ENCODE measurements at places on chromosomes 3 and 15.

DNA sequence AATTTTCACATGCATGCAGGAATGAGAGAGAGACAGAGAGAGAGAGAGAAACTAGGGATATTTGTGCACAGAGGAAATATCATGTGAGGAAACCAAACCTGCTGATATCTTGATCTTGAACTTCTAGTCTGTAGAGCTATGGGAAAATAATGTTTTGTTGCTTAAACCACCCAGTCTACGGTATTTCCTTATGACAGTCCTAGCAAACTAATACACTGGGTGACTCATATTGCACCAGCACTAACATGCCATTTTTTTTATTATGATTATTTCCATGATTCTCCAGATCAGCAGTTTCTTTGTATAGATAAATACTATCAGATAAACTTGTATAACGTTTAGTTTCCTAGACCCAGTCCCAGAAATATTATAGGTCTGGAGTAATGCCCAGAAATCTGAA lies 1259.0 kb downstream of the ZPLD1 start:
- no peak for DNase-seq

- DNase-seq = no peak
Measured at GRCh38 chr3:177382944-177383343, 185.7 kb upstream of the TBL1XR1 start.

- no peak for DNase-seq
Measured at GRCh38 chr3:172869784-172870518, 119.4 kb downstream of the ECT2 start.

GRCh38 chr3:37833302-37834186 lies 28.1 kb upstream of the CTDSPL start:
- no peak for DNase-seq

- no peak for DNase-seq
Measured at GRCh38 chr15:39376371-39376909, 204.4 kb upstream of the THBS1 start.

GRCh38 chr15:84826369-84826823 lies 9.2 kb downstream of the ALPK3 start:
- no peak for DNase-seq

DNA sequence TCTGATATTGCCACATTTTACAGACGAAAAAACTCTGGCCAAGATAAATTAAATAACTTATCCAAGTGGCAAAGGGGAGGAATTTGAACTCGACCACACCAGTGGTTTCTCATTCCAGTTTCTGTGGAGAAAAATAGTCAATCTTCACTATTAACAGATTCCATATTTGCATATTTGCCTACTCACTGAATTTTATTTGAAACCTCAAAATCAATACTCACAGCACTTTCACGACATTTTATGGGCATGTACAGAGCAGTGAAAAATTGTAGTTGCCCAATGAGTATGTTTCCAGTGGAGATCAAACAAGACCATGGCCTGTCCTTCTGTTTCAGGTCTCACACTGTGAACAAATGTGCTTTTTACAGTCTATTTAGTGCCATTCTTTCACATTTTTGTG lies 374.3 kb downstream of the MAGI1 start:
- no peak for DNase-seq

DNA sequence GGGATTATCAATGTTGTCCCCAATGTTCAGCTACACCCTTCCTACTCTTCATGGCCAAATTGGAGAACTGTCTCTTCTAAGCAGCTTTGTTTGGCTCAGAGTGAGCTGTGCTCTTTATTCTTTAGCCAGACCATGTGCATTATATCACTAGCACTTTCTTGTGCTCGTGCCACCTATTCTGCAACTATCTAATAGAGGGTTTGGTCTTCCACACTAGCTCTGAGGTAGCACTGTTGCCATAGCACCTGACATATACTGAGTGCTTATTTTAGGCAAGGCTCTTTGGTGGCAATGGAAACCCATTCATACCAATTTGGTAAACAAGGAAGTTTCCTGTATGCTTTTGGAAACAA lies 394.3 kb upstream of the C2CD4B start:
- no peak for DNase-seq

GRCh38 chr3:175965036-175965435 lies 1105.9 kb downstream of the NAALADL2 start:
- no peak for DNase-seq

DNA sequence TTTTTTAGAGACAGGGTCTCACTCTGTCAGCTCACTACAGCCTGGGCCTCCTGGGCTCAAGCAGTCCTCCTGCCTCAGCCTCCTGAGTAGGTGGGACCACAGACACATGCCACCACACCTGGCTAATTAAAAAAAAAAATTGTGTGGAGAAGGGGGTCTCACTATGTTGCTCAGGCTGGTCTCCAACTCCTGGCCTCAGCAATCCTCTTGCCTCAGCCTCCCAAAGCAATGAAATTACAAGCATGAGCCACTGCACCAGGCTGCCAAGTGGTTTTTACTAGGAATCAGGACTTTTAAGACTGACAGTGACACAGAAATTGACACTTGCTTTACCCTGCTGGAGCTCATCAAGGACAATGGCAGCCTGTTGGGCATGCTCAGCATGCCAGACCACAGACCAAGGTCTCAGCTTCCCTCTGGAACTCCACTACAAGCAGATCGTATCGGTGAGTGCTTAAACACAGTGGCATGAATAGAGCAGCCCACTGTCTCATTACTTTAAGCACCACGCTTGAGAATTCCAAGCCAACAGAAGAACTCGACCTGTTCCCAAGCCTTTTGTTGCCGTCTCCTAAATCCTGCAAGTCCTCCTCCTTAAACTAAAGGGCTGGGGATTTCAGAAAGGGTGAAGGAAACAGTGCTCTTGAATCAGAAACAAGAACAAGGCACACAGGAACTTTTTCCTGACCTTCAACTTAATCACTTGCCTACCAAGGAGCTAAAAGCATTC lies 41.4 kb downstream of the EOMES start:
- no peak for DNase-seq

DNA sequence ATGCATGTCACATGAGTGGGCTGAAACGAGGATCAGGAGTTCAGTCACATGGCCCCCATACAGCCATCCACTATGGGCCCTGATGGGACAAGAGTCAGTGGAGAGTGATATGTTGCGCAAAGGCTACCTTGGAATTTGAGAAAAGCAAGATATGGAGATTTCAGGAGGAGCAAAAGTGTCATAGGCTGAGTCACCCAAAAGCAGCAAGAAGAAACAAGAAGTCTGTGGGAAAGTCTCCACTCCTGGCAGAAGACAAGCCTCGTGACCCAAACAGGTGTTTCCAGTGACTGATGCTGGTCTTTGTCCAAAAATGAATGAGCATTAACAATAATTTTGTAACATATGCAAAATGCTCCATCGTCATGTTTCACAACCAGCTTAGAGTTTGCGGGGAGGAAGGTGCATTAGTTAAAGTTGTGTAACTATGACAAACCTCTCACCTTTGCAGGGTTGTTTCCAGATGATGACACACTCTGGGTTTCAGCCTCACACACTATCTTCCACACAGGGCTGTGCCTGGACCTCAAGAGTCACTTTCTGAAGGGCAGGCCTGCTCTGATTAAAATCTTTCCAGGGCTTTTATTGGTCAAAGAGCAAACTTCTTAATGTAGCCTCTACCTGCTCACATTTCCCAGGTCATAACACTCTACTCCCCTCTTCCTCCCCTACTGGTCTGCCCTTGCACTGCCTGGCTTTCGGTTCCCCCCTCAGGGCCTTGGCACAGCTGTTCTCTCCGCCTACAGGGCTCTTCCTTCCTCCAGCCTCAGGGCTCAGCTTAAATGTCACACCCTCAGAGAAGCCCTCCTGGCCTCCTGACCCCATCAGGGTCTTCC lies 3.9 kb upstream of the DNASE1L3 start:
- peak; percentile 29 for DNase-seq

DNA sequence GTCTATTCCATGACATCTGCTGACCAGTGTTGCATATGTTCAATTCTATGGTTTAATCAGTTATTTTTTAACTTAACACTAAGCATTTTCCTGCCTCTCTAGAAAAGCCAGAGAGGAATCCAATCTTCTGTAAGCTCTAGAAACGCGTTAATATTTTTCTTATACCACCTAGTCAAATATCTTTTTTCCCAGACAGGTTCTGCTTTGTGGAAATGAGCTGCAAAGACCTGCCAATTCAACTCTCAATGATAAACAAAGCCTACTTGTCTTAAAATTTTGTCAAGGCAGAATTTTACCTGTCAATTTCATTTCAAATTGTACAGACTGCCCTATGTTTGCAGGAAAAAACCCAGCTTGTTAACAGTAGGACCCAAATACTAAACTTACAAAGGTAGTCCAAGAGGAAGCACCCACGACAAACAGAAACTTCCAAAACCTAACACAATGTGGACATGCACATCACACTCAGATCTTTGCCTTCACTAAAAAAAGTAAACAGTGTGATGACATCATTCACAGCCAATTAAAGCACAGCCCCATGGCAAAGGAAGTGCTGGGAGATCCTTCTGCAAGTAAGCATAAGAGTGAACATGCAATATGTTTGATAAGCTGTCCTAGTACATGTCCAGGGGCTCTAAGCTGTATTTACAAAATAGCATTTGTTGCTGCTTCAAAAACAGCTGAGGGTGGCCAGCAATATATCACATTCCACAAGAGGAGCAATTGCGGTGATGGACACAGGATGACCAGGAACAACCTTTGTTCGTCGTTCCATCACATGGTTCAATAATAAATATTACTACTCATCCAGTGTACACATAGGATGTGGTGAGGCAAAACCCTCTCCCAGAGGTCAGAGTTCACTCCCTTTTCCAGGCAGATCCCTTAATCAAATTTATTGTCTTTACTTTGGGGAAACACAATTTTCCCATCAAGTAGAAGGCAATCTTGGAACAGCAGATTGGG lies 139.4 kb upstream of the TSC22D2 start:
- no peak for DNase-seq

DNA sequence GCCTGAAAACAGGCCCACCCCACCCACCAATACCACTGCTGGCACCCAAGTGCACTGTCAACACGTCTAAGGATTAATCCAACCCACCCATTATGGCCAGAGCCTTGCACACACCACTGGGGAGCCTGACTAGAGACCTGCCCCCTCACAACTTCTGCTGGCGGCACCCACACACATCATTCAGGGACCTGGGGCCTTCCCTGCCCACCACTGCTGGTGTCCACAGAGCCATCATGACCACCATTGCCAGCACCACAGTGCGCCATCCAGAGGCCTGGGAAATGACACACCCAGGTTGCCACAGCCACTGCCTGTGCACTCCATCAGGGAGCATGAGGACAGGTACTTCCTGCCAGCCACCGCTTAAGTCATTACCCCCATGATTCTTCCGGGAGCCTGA lies 67.0 kb upstream of the IMPG2 start:
- no peak for DNase-seq

DNA sequence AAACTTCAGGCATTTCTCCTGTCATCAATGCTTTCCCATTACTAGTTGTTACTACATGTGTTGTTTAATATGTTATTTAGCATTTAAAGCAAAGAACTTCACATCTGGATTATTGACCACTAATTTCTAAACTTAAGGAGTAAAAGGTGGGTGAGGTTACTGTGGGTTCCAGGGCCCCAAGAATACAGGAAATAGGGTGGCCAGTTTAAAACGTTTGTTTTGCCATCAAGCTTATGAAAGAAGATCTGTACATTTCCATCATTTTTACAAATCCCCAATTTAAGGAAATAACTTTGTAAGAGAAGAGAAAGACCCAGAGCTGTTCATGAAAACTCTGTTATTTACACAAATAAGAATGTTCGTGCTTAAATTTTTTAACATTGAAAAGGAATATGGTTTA lies 54.5 kb upstream of the ACKR4 start:
- DNase-seq = no peak

DNA sequence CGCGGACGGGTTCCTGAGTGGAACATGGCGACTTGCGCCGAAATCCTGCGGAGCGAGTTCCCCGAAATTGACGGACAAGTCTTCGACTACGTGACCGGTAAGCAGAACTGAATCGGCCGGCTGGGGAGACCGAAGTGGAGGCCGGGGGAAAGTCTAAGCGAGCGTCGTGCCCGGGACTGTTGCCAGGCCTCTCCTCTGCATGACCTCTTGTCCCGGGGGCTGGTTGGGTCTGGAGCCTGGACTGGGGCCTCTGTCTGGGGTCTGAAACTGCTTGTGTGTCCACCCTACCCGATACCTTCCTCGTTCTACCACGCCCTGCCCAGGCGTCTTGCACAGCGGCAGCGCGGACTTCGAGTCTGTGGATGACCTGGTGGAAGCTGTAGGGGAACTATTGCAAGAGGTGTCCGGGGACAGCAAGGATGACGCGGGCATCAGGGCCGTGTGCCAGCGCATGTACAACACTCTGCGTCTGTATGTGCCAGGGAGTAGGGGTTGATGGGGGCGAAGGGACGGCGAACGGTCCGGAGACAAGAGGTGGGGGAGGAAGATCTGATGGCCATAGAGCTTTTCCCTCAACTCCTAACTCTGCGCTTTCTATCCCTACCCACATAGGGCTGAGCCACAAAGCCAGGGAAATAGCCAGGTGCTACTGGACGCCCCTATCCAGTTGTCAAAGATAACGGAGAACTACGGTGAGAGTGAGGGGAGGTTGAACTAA lies at the start of gene ABCF3:
Gene ABCF3 (plus strand): TSS at position 16 of the 718 bp plus-strand sequence. CDS start 9 bp downstream, at position 25.
- DNase-seq = no peak

DNA sequence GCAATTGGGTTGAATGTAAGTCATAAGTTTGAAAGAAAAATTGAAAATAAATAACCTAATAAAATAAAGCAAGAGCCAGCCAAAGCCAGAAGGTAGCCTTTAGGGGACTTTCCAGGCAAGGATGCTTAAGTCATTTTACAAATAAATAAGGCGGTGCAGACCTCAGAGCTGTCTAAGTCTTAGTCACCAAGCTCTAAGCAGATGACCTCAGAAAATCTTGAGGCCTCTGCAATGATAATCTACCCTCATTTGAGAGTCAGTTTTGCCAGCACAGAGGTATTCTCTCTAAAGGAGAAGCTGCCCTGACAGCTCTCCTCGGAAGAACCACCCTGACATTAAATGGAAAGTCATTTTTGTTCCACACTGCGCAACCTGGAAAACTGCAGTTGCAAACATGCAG lies 113.9 kb downstream of the OXNAD1 start:
- DNase-seq = no peak

DNA sequence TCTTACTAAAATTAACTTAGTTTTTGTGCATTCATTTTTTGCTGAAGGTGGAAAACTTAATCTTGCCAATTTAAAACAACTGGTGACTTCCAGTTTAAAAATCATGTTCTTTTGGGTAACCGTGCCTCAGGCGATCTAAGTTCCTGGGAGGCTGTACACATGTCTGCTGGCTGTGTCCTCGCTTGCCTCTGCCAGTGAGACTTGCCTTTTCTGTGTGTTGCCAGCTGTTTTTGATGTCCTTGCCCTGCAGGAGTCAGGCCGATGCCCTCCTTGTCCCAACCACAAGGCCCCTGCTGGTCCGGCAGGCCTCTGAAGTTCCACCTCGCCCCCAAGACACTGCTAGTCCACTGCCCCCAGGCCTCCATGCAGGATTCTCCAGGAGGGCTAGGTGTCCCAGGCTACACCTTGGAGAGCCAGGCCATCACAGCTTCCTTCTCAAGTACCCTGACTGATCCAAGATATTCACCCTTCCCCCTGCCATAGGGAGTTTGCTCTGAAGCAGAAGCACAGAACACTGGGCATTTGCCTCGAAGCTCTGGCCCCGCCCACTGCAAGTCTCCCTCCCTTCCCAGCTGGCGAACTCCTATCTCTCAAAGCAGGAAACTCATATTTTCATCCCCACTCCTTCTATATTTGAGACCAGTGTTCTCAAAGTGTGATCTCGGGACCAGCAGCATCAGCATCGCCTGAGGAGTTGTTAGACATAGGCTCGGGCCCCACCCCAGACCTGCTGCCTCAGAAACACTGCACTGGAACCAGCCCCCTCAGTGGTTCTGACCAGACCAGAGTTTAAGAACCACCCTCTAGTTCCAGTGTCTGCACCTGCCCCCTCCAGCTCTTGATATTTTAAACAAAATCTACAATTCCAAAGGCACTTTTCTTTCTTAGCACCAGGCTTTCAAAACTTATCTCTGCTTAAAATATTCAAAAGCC lies 185.8 kb upstream of the UBE2E1 start:
- DNase-seq = no peak

- no peak for DNase-seq
Measured at GRCh38 chr3:152352554-152352953, 83.8 kb downstream of the MBNL1 start.
